Activated CD8-positive, alpha-beta memory T cell treated with anti-CD3 and anti-CD28 coated beads, Interleukin-2, amount 10 ng/mL, durations not matched to agents 7 days and 5 days (primary cell): ENCODE measurements at places on chromosomes 5 and 9.

DNA sequence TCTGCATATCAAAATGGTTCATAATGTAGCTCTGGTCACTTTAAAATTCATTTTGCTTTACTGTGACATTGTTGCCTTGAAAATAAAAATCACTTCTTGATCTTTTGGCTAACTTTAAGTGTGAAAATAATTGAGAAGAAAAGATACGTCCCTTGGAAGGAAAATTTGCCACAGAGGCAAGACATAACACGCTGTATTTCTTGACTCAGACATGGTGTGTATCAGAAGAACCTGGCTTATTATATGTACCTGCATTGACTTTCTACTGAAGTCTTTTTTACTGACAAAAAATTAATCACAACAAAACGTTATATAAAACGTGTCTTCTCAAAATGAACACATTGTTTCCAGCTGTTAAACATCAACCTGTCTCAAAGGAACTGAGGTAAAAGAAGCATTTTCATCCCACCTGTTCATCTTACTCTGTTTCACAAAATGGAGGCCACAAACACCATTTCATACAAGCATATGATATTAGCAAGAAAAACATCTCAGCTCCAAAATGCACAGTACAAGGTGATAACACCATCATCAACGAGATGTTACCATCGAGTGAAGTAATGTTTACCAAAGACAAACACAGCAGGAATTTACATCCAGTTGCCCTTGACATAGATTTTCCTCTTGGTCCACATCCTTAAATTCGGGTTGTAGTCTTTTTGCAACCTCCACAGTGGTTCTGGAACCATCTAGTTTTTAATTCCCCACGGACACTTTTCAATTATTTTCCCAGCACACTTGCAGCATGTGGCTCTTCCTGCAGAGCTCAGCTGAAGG lies 179.9 kb downstream of the GLIS3 start:
- no peak overlapping the region for H3K27ac ChIP-seq
- DNase-seq, result no peak
- peaks cover 6% of the 10 kb centered on the region for H3K27me3 ChIP-seq
- no peak overlapping the region for H3K4me3 ChIP-seq

DNA sequence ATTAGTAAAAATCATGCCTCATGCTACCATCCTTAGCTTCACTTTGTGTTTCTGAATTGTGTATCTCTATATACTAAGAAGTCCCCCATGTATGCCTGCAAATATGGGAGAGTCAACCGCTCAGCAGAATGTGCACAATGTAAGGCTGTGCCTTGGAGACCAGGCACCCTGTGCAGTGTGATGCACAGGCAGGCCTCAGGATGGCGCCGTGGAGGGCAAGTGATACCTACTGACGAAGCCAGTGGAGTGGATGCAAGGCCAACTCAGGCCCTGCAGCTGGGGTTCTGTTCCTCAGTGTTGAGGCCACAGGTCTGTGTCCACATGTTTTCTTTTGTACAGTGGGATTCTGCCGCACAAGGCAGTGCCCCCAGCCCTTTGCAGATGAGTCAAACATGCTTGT lies 28.4 kb downstream of the SYK start:
- H3K4me3 ChIP-seq, result no peak overlapping the region
- no peak for DNase-seq
- no peaks in the 10 kb centered on the region for H3K36me3 ChIP-seq
- no peaks in the 10 kb centered on the region for H3K4me1 ChIP-seq

DNA sequence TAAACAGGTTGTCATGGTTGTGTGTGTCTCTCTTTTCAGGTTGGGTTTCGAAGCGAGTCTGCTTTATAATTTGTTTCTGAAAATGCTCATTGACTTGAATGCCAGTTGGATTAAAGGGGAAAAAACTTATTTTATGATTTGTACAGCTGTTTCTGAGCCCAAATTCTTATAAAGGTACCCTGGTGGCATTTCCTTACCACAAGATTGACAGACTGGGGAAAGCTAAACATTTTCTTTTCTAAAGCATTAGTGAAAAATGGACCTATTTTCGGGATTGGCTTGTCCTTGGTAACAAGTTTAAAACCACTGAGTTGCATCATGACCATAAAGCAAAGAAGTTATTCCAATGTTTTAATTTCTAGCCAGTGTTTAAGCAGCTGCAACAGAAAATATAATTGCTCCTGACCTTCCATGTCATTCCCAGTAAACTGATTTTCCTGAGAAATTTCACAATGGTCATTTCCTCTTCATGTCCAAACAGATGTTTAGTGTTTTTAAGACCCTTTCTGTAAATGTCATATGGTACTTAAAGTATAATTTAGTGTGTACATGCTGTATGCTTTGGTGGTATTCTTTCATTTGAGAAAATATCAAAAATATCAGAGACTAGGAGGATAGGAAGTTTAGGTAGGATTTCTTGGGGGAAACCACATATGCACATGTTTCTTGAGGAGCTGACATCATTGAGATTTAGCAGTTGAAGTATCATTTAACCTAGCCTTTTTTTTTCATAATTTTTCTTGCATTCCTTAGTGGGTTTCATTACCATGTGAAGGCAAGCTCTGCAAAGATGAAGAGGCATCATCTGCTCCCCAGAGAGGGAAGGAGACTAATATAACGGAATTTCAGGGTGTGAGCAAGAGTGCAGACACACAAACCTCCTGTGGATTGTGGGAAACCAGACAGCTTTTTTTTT lies 667.1 kb upstream of the RGMB start:
- H3K4me1 ChIP-seq, result no peaks in the 10 kb centered on the region
- H3K36me3 ChIP-seq, result no peaks in the 10 kb centered on the region
- H3K27me3 ChIP-seq, result peaks cover 2% of the 10 kb centered on the region
- H3K4me3 ChIP-seq, result no peak overlapping the region

DNA sequence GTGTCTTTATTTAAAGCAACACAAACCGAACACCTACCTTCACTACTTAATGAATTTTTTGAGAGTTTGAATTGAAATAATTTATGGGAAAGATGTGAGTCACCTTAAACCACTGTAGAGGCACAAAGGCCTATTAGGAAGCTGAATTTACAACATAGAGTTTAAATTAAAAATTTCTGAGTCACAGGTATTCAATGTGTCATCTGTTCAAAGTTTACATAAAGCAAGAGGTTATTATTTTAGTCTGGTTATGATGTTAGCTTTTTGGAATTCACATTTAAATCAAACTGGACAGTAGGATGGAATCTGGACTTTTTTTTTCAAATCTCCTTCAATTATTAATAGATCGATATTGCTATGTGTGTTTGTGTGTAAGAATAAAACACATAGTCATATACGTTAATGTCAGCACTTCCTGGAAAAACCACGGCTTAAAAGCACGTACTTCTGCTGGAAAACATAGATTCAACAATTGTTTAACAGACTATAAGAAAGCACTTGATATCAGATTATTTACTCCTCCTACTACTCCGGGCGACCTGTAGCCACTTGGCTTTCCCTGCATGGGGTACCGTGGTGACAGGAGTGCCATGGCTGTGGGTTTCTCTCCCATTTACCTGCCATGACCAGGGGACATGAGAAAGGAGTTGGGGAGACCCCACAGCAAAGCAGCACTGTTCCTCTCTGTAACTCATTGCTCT lies 638.6 kb downstream of the SEMA5A start:
- no peak for DNase-seq
- no peak overlapping the region for H3K4me3 ChIP-seq
- H3K36me3 ChIP-seq, result no peaks in the 10 kb centered on the region
- no peaks in the 10 kb centered on the region for H3K27me3 ChIP-seq
